ENCODE measurements at places on chromosomes 4 and X.
A peak's percentile ranks its signal among the peaks of the same experiment; 100 is the strongest.

DNA sequence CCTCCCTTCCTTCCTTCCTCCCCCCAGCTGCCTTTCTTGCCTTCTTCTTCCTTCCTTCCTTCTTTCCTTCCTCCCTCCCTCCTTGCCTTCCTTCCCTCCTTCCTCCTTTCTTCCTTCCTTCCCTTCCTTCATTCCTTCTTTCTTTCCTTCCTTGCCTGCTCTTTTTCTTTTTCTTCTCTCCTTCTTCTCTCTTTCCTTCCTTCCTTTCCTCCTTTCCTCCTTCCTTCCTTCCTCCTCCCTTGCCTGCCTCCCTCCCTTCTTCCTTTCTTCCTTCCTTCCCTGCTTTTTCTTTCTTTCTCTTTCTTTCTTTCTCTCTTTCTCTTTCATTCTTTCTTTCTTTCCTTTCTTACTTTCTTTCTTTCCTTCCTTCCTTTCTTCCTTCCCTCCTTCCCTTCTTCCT is 49.1 kb downstream of the STK32B start:
- DNase-seq, result no peak

GRCh38 chr4:152585023-152585441 is 49.1 kb upstream of the FBXW7 start:
- peak; percentile 17 for DNase-seq

DNA sequence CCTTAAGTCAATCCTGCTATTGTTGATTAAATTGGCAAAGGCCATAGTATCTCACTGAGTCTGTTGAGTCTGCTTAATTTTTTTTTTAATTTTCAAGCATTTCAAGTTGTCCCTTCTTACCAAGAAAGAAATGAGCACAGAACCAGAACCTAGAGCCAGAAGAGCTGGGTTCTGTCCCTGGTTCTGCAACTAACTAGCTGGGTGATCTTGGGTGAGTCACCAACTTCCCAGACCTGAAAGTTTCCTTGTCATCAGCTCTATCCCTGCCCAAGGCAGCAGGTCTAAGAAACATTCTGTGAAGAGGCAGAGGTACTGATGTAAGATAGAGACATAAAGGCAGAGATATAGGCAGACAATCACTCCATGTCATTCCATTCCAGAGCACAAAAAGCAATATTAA is 17.3 kb downstream of the TEC start:
- no peak for DNase-seq

DNA sequence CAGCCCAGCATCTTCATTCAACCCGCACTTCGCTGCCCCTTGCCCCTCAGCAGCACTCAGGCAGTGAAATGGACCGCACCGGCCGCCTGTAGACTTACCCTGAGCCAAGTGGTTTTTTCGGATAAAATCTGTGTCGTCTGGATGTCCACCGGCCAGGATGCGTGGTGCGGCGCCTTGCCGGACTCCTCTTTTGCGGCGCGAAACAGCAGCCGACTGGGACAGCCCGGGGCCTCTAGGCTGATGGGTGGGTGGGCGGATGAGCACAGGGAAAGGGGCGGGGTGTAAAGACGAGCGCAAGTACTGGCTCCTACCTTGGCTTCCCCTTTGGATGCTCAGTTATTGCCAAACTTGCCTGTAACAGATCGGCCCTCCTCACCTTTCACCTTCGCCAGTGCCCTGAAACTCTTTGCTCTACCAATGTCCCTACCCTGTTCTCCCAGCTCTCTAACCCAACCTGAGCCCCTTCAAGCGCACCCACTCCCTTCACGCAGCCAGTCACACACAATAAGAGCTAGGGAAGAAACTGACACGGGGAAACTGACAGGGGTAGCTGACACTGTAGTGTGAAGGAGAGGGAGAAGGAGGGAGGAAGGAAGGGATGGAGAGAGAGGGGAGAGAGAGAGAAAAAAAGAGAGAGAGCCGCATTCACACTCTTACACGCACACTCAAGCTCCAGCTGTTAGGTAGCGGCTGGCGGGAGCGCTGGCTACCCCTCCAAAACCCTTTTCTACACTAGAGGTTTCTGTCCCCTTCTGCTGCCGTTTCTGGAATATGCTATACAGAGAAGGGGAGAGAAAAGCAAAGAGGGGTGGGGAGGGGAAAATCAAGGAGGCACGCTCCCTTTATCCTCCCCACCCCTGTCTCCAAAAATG is 559 bp downstream of the TRPC5 start:
- no peak for DNase-seq

- DNase-seq, result no peak
Measured at GRCh38 chr4:8727546-8728510, 135.3 kb downstream of the CPZ start.

All from activated CD4-positive, alpha-beta memory T cell treated with anti-CD3 and anti-CD28 coated beads for 36 hours (primary cell).